ENCODE measurements at places on chromosomes 4 and X.

DNA sequence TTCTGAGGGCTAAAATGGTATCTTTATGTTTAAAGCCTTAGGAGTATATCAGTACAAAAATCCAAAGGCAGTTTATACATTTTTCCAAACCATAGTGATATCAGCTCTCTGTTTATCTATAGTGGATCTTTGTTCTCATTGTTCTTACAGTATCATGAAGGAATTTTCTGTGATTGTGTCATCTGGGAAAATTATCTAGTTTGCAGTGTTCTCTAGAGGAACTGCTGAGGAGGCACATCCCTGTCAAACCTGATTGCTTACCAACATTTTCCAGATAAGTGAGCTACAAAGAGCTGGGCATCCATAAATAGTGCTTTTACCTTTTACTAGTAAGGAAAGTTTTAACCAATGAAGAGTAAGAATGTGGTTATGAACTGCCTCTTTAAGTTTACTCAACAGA, 44.9 kb upstream of the SLC25A31 start:
- DNase-seq = no peak

DNA sequence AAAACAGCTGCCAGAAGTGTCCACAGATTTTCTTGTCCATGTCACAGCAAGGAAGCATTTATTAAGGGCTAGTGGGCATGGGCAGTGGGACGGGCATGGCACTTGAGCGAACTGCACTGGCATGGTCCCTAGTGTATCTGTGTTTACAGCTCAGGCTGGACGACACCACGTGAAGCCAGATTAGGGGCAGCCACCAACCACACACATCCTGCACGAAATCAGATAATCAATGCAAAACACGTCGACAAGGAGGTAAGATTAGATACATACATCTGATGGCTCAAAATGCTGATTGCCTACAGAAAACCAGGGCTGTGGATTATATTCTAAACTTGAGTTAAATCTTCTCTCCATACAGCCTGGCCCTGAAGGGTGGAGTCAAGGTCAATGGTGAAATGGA, 103.8 kb upstream of the ATP6AP2 start:
- DNase-seq = no peak

DNA sequence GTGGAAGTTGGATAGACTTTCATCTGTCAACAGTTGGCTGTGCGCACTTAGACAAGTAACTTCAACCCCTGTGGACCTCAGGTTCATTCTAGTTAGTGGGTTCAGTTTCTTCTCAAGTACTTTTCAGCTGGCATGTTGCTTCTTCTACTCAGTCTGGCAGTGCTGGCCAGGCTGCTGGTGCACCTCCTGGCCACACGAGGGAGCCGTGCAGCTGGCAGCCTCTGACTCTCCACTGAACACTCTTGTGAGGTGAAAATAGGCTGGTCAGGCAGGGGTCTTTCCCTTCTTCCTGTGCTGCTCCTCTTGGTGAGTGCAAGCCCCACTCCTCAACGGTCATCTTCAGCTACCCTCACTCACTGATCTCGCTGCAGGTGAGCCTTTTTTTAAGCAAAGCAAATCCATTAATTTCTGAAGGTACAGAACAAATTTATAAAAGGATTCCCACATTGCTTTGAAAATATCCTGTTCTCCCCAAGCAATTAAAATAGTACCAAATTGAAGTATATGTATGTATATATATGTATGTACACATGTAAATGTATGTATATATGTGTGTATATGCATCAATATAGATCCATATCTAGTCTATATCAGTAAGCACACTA, 30.6 kb downstream of the LONRF3 start:
- peak; percentile 63 for DNase-seq

- DNase-seq = no peak
Measured at GRCh38 chrX:7045238-7045955, 102.1 kb upstream of the STS start.

DNA sequence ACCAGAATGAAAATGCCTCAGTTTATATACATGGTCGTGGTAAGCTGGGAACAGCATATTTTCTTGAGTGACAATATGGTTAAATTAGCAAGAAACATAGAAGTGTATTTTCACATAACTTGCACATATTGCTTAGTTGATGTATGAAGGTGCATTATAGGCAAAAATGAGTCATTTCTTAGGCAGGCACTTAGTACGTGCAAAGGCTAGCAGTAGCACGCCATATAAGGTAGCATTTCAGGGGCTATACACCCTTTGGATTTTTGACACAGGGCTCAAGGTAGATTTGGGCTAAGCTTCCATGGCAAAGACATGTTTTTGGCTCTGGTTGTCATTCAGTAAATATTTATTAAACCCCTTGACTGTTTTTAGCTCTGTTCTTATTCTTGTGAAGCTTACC, 33.1 kb downstream of the PCDH7 start:
- no peak for DNase-seq

DNA sequence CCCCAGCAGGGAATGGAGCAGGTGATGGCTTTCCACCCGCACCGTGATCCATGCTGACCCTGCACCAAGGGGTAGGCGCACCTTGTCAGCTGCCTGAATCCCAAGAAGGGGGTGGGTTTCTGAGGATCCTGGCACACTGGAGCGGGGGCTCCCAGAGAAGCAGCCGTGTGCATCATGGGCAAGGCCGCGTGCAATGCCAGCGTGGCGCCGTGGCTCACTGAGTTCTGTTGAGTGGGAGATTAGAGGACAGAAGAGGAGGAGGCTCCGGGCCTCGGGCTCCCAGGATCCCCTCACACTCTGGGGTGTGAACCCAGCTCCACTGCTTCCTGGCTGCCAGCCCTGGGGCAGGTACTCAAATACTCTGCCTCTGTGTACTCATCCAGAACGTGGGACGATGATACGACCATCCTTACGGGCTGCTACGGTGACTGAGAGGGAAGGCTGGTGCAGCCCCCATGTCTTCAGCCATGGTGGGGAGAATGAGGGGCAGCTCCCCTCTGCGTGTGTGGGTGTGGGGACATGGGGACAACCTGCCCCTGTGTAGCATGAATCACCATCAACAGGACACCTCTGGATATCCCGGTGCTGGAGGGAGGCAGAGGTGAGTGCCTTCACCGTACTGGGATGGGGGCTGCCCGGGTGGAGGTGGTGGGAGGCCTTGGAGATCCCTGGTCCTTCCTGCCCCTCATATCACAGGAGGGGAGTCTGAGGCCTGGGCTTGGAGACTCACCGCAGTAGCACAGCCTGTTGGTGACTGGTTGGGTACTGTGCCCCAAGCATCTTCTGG, 52.6 kb downstream of the CPZ start:
- DNase-seq = no peak

DNA sequence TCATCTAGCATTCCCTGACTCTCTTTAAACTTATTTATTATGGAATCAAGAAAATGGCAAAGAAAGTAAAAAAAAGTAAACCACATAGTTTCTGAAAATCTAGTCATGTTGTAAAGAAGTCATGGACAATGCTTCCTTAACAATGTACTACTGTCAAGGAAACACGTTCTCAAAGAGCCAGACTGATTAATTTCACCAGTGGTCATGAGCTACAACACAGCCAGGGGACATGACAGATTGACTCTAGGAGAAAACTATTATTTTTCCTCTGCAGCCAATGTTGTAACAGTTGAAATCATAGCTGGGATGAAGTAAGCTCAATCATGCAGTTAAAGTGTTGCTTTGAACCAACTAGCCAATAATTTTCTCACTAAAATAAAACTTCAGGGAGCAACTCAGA, 109.2 kb downstream of the MAPK10 start:
- no peak for DNase-seq

GRCh38 chr4:94728056-94728766, 29.5 kb upstream of the BMPR1B start:
- DNase-seq = no peak

DNA sequence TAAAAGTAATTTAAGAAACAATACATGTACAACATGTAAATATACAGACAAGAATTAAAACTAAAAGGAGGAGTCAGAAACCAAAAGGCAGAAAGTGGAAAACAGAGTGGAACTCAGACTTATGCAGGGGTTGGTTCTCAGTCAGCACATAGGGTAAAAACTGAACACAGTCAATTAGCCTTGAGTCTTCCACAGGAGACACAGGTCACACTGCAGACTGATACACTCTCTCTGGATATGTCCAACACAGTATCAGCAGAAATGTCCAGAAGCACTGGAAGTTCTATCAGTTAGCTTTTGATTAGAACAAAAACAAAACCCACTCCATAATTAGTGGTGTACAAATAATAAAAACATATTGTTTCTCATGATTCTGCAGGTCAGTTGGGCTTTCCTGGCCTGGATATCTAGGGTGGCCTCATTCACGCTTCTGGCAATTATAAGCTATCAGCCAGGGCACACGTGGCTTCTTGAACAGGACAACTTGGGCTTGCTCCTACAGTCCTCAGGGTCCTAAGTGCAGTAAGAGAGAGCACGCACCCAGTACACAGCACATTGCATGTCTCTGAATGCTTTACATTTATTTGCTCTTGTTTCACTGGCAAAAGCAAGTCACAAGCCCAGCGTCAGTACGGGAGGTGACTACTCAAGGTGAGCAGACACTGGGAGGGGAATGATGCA, 21.6 kb downstream of the TEC start:
- DNase-seq = no peak

DNA sequence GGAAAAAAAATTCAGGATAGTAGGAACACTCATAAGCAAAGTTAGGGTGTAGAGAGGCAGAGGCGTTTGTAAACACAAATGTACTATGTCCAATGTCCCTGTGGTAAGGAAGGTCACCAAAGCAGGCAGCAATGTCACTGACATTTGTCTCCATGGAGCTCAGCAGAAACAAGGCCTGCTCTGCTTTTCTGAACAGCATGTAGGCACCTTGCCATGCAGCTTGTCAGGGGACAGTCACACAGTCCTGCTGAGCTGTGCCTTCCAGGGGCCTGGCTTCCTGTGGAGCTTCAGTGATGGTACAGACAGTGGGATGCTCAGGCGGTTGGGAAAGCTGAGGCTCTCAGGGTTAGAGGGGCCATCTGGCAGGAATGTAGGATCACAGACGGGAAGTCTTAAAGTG, 74.5 kb upstream of the HS3ST1 start:
- DNase-seq = no peak

DNA sequence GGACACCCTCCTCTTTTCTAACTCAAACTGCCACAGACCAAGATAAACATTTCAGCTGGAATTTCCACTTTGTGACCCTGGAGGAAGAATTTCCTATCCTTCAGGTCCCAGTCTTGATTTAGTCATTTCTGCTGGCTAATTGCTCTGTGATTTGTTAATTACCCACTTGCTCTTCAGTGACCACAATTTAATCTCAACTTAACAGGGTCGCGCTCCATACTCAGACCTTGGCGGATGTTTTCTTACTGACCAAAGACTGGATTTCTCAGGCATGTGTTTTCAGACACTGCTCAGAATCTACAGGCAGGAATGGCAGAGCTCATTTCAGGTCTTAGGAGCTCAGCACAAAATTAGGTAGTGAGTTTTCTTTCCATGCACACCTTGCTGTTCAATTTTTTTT, 188.9 kb downstream of the ASMT start:
- no peak for DNase-seq

DNA sequence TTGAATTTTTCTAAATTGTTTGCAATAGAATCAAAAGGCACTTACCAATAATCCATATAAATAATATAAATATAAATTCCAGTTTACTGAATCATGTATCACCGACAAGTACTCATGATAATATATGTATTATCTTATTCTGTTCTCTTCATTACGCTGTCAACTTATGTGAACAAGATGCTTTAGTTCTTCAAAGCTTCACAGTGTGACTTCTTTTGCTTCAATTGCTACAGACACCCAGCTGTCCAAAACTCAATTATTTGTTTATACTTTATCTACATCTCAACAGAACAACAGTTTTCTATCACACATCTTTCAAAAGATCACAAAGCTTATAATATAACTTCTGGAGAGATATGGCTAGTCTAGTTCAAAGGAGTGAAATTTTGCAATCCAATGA, 1499.9 kb upstream of the PCDH10 start:
- no peak for DNase-seq

DNA sequence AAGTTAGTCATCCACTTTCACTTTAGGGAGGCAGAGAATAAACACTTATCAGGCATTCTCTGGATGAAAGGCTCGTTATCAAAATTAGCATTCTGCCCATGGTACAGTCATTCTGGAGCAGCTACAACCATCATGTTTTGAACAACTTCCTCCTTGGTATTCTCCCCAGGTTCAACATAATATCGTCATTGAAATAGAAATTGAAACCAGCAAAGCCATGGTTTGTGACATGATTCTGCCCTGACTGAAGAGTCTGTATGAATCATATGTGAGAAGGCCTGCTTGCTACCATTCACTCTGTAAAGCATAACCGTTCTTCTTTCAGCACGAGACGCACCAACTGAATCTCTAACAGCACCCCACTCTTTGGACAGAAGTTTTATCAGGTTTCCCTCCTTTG, 127.5 kb upstream of the RADX start:
- DNase-seq = no peak

DNA sequence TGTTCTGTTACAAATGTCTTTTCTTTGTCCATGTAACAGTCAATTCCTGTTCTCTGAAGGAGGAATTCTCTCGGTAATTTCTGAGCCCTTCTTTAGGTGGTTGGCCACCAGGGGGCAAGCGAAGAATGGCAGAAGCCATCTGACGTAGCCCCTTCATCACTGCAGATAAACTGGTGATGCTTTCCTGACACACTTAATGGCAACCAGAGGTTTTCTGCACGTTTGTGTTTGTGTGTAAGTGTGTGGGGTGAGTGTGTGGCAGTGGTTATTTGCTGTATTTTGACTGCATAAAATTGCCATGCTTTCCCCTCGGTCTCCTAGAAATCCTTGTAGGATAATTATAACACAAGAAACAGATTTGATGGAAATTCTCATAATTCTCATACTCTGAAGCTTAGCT, 64.8 kb upstream of the STOX2 start:
- DNase-seq = peak; percentile 84

DNA sequence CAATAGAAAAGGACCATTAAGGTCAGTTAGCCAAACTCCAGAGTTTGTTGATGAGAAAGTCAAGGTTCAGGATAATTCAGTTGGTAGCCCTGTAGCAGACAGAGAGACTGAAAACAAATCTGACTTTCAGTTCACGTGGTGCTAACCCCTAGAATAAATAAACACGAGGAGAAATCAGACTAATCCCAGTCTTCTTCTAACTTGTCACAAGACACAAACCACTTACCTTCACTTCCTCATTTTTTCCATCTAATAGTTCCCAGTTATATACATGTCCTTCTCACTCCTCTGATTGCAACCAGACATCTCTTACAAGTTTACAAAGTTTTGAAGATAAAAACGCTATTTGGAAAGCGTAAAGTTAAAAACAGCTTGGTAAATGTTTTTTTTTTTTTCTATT, 7.7 kb downstream of the TLR7 start:
- no peak for DNase-seq

DNA sequence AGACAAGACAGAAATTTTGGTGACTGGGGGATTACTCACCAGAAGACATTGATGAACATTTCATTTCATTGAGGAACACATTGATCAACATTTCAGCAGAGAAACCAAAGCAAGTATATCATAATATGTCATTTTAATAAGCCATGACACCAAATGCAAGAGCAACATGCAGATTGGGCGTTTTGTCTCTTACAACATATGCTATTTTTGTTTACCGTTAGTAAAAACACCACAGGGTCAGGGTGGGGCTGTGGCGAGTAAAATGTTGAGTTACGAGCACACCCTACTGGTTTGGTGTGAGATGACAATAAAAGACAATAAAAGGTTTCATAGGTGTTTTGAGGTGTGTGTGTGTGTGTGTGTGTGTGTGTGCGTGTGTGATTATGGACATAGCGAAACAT, 294.5 kb downstream of the PDGFC start:
- peak; percentile 17 for DNase-seq

GRCh38 chr4:153790962-153791551, 2.2 kb upstream of the SFRP2 start:
- peak; percentile 84 for DNase-seq

GRCh38 chr4:181608181-181608580, 635.0 kb upstream of the TENM3 start:
- no peak for DNase-seq

- no peak for DNase-seq
Measured at GRCh38 chrX:10017872-10018271, 50.7 kb downstream of the CLDN34 start.
